ENCODE measurements at places on chromosomes 12 and 14.

GRCh38 chr12:19967001-19967400 is 401.3 kb upstream of the PDE3A start:
- DNase-seq = no peak

- DNase-seq = no peak
These were observed 2.2 kb downstream of the CRADD start for GRCh38 chr12:93679308-93679925.

DNA sequence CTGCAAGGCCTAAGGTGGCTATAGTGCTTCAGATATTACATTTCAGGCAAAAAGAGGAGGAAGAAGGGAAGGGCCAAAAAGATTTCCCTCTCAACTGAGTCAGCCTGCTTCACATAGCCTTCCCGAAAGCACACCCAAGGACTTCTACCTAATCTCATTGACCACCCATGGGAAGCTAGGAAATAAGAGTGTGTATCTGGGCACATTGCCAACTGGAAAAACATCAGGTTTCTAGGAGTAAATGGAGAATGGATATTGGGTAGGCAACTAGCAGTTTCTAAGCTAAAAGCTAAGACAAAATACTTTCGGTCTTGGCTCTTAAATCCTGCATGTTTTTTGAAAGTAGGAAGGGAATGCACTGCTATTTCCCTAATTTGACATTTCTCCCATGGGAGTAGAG is 221.7 kb upstream of the GRIP1 start:
- DNase-seq = no peak

DNA sequence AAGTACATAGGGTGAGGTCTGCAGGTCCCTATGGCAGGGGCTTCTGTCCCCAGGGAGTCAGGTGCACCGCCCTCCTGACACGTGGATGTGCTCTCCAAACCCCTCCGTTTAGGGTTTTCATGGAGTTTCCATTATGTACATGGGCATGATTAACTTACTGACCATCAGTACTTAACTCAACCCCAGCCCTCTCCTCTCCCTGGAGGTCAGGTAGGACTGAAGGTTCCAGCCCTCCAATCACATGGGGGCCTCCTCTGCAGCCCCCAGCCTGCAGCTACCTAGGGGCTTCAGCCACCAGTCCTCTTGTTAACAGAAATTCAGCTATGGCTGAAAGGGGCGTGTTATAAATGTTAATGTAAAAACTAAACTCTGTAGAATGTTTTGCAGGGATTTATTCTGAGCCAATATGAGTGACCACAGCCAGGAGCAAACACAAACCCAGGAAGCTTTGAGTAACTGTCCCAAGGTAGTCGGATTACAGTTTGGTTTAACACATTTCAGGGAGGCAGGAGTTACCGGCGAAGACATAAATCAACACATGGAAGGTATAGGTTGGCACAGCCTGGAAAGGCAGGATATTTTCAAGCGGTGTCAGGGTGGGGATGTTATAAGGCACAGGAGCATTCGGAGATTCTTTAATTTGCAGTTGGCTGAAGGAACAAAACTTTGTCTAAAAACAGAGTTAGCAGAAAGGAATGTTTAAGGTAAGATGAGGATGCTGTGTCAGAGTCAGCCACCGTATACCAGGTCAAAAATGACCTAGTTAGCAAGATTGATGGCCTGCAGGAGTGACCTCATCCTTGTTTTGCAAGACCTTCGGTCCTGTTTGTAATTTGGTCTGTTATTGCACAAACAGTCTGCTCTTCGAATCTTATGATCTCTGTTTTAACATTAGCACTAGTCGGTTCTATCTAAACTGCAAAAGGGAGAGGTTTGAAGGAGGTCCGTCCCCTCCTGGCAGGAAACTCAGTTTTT is 75.2 kb downstream of the TNFAIP2 start:
- no peak for DNase-seq

- no peak for DNase-seq
These were observed 65.6 kb downstream of the ACTN1 start for GRCh38 chr14:68913516-68913915.

DNA sequence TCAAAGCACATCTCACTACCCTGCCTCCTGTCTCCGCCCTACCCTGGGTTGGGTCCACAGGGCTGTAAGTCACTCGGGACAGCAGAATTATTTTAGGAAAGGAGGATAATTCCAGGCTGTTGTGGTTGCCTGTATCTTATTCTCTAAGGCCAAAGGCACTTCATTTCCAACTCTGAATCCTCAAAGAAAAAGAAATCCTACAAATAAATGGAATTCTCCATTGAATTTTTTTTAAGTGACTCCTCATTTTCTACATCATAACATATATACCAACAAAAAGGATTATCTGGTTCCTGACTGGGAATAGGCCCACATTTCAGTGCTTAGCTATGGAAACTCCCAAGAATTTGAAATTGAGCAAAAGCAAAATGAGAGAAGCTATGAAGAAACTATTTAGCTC is 186.4 kb downstream of the ITPR2 start:
- DNase-seq = no peak

GRCh38 chr12:33439587-33440011 is at the start of gene SYT10:
Gene SYT10, minus strand, starts transcription at chr12:33439819. Its CDS starts 297 bp downstream, at chr12:33439522.
- DNase-seq = peak; percentile 88

DNA sequence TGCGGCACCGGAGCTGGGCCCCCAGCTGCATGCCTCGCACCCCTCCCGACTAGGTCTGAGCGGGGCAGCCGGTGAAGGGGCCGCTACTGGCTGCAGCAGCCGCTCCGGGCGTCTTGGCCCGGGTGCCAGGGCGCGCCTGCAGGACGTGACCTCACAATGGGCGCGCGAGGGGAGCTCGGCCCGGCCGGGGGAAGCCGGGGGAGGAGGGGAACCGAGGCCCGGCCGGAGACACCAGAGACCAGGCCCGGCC is 353 bp downstream of the BAG5 start:
- DNase-seq = peak; percentile 90

GRCh38 chr14:31387091-31387490 is 33.3 kb downstream of the HEATR5A start:
- peak; percentile 18 for DNase-seq

- no peak for DNase-seq
These were observed 37.1 kb downstream of the CMAS start for GRCh38 chr12:22083167-22083566.

DNA sequence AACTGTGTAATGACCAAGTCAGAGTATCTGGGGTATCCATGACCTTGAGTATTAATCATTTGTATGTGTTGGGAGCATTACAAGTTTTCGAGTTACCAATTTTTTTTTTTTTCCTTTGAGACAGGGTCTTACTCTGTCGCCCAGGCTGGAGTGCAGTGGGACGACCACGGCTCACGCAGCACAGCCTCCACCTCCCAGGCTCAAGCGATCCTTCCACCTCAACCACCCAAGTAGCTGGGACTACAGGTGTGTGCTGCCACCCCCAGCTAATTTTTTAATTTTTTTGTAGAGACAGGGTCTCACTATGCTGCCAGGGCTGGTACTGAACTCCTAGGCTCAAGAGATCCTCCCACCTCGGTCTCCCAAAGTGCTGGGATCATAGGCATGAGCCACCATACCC is 19.7 kb downstream of the SSH1 start:
- no peak for DNase-seq

GRCh38 chr12:115598871-115599811 is 678.4 kb downstream of the MED13L start:
- DNase-seq = peak; percentile 64

- no peak for DNase-seq
These were observed 74.9 kb downstream of the PAWR start for GRCh38 chr12:79615596-79616560.

Measured in H7 (cell line).